ENCODE measurements at places on chromosomes 12 and 14. TPM values are rescaled to one million over a fixed set of nuclear protein-coding genes. Genes with fewer than 3 reads are reported as not detected.

DNA sequence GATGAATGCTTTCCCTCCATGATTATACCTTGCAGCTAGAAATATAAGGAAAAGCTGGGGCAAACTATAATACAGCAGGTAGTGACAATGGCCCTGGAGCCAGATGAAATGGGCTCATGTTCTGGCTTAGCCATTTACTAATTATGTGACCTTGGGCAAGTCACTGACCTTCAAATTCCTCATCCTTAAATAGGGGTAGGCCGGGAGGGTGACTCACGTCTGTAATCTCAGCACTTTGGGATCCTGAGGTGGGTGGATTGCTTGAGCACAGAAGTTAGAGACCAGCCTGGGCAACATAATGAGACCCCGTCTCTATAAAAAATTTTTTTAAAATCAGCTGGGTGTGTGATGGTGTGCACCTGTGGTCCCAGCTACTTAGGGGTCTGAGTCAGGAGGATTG, 155.4 kb downstream of the C12orf75 start:
- no peak for DNase-seq

- DNase-seq = no peak
Observed at GRCh38 chr14:105939810-105940508, 413.6 kb downstream of the TMEM121 start.

DNA sequence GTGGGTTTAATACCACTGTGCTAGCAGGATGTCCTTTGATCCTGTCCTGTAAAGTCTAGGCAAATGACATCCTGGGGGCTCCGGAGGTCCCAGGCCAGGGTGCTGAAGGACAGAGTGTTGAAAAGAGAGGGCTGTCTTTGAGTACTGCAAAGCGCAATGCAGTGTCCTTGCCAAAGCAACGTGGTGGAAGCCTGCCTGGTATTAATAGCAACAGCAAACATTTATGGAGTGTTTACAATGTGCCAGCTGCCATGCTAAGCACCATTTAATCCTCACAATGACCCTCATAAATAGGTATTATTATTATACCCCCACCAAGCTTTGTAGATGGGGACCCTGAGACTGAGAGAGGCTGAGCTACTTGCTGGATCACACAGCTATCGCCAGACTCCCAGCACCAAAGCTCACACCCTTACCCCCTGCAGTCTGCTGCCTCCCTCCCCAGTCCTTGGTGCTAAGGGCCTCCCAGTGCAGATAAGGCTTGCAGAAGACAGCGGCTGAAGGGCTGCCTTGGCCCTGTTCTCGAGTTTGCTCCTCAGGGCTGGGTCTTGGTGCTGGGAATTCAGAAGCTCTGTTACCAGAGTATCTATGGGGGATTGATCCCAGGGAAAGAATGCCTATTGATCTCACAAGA, 427.7 kb downstream of the FUT8 start:
- no peak for DNase-seq

- DNase-seq = no peak
Observed at GRCh38 chr12:11870041-11870451, 200.7 kb upstream of the BCL2L14 start.

DNA sequence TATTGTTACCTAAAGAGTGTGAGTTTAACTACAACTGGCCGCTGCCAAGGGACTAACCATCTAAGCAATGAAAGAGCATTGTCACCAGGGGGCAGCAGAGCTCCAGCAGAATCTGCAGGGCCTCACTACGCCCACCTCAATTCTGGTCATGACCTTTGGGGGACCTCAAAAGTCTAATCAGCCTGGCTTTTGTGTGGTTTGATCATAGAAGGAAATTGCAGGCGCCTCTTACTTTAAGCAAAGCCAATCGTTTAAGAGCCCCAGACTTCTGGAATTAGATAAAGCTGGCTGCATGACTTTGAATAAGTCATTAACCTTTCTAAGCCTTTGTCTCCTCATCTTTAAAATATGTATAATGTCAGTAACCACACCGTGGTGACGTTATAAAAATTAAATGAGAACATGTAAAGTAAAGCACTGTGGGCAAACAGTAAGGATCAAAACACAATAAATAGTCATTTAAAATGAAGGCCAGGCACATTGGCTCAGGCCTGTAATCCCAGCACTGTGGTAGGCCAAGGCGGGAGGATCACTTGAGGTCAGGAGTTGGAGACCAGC, 58.6 kb downstream of the TBX3 start:
- DNase-seq = peak; percentile 19

GRCh38 chr12:109981311-109981710, 14.9 kb downstream of the GIT2 start:
- no peak for DNase-seq

DNA sequence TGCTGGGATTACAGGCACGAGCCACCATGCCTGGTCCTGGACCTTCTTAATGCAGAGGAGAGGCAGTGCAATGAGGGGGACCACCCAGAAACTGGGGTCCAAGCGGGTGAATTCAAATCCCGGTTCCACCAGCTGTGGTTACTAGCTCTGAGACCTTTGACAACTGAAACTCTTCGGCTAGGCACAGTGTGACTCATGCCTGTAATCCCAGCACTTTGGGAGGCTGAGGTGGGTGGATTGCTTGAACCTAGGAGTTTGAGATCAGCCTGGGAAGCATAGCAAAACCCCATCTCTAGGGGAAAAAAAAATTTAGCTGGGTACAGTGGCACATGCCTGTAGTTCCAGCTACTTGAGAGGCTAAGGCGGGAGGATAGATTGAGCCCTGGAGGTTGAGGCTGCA, 5.0 kb upstream of the CD4 start:
- DNase-seq = no peak

DNA sequence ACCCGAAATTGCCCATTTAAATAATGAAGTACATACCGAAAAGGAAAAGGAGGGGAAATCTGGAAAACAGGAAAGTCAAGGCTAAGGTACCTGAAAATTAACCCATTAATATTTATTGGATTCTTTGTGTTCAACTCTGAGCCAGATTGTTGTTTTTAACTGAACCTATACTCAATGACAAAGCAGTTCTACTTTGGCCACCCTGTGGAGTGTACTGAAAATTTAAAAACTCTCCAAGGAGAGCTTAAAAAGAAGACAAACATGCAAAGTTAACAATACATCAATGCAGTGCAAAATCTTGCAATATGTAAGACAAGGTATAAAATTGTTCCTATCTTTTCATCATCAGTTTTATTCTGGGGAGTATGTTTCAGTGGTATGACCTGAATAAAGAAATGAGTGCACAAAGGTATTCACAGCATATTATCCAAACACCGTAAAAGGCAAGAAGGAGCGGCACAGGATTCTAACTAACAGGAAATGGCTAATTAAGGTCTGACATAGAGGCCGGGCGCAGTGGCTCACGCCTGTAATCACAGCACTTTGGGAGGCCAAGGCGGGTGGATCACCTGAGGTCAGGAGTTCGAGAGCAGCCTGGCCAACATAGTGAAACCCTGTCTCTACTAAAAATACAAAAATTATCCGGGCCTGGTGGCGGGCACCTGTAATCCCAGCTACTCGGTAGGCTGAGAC, 1.7 kb downstream of the USP44 start:
- no peak for DNase-seq

DNA sequence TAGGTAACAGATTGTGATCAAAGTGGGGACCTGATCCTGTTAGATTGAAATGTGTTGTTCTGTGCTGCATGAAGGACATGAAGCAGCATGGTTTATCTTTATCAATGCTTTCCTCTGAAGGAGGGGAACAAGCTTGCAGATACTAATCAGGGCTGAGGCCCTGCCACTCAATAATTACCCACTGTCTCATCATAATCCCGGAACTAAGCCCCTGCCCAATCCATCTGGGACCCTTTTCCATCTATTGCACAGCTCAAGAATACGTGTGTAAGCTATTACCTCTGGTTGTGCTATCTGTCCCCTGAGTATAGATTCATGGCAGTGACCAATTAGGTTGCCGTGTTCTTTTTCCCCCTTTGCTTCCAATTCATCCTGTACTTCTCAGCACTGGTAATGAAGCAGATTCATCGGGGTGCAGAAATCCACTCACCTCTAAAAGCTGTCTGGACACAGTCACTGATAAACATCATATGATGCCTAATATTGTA, 67.8 kb downstream of the OTX2 start:
- DNase-seq = no peak

- DNase-seq = no peak
Observed at GRCh38 chr14:21921453-21921852, 247.8 kb upstream of the OR4E1 start.

DNA sequence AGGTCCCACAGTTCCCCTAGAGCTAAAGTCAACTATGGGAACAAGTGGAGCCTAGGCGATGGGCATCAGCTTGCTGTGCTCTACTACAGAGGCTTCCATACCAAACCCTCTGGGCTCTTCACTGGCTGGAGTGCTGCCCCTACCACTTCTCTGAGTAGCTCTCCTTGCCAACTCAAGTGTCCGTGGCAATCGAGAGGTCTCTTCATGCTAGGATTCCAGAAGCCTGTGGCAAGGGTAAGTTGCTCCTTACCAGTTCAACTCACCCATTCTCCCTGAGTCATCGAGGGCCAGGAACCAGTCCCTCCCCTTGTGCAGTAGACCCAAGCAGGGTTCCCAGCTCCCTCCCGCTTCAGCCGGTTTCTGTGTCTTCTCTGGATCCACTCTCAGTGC, 76.1 kb downstream of the GALC start:
- DNase-seq = no peak

DNA sequence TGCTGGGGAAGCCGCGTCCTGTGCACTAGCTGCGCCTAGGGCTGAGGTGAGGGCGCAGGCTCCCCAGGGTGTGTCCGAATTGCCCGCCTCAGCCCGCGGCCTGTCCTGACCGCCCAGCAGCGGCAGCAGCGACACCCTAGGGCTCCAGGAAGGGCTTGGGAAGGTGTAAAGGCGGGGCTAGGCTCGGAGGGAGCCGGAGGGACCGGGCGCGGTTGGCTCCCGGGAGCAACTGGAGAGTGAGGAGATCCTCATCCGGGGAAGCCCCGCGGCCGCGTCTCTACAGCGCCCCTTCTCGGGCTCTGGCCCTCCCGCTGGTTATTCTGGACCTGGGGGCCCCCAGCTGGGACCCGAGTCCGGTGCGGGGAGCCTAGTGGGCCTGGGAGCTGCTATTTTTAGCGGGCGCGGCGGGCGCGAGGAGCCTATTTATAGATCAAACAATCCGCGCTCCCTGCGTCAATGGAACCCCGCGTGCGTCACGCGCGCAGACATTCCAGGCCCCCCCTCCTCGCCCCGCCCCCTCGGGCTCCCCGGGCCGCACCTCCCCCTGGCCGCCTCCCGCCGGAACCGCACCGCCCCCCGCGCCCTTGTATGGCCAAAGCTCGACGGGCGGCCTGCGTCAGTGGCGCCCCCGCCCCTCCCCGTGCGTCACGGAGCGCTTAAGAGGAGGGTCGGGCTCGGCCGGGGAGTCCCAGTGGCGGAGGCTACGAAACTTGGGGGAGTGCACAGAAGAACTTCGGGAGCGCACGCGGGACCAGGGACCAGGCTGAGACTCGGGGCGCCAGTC, at the start of gene NR4A1:
Gene NR4A1, plus strand, starts transcription at position 685 of the 784 bp plus-strand sequence. CDS start 2,887 bp downstream, outside the sequence.
- peak; percentile 99 for DNase-seq

Gene BTBD6
- total RNA-seq = 32.2 TPM

Gene GALNT4
- 2.1 TPM for total RNA-seq

Gene C12orf54
- not detected for total RNA-seq

Gene STYK1
- 0.15 TPM for total RNA-seq

Gene OVCH1
- not detected for total RNA-seq

Gene RAP1B
- total RNA-seq = 62.1 TPM

Gene TAS2R42
- total RNA-seq = not detected

Gene CLEC9A
- total RNA-seq = not detected
